ENCODE measurements at places on chromosomes 1 and 21.

GRCh38 chr21:38768471-38769063 lies 37.2 kb upstream of the ETS2 start:
- DNase-seq = no peak

DNA sequence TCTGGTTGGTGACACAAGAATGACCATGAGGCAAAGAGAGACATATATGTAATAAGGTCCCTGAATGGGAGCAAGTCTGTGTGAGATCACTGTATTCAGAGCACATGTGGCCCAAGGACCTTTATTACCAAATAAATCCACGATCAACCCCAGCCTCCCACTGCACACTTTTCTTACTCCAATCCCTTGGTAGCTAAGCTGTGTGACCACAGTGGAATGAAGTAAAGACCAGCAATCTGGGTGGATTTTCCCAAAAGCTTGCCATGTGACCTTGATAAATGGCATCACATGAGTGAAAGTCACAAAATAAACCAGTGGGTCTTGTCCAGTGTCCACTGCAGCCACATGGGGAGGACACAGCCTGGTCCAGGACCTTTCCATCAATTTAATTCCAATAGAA lies 36.7 kb upstream of the TLR5 start:
- no peak for DNase-seq

DNA sequence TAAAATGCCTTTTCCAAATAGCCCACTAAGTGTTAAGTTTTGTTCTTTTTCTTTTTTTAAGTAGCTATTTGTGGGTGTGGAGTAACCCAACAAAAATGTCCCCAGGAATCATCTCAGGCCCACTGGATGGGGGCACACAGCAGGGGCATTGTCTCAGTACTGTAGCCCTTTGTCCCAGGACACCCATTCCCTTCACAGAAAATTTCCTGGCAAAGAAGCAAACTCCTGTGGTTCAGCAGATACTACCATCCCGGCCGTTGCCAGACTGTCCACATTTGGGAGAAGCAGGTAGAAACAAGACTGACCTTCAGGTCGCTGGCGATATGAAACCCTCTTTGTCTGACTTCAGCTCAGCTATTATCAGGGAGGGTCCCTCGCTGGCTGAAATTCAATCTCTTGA lies 23.7 kb upstream of the SRRM1 start:
- DNase-seq = no peak

- no peak for DNase-seq
Measured at GRCh38 chr1:27891196-27891889, 19.0 kb downstream of the THEMIS2 start.

GRCh38 chr1:235920596-235921375 lies 54.1 kb upstream of the LYST start:
- no peak for DNase-seq

DNA sequence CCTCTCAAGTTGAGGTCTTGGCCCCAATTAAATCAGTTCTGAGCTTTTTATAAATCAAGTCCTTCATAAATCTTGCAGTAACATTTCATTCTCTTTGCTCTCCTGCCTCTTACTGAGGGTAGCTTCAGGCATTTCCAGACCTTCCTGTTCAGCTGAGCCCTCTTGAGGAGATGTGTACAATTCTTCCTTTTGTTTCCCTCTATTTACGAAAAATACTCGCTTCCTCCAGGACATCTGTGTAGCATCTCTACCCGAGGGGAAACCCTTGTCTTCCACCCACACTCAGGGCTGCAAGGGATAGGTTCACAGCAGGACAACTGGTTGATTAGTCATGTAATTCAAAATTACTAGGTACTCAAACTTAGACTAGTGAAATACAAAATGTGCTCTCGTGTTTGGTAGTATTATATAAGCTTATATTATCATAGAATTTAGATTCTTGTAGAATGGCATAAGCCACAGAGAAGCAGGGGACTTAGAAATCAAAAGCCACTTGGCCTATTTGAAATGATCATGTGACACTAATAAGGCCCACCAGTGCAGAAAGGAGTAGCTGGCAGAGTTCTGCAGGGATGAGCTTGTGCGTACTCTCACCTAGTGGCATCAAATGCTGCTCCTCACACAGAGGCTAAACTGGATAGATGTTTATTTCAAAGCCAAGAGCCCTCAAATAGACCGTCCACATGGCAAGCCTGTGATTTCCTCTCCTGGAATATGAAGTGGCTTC lies 126.7 kb downstream of the GDAP2 start:
- no peak for DNase-seq

GRCh38 chr1:28886731-28887418 lies 27.5 kb upstream of the EPB41 start:
- DNase-seq = peak; percentile 85

- DNase-seq = no peak
Measured at GRCh38 chr1:113396585-113396984, 6.3 kb downstream of the MAGI3 start.

DNA sequence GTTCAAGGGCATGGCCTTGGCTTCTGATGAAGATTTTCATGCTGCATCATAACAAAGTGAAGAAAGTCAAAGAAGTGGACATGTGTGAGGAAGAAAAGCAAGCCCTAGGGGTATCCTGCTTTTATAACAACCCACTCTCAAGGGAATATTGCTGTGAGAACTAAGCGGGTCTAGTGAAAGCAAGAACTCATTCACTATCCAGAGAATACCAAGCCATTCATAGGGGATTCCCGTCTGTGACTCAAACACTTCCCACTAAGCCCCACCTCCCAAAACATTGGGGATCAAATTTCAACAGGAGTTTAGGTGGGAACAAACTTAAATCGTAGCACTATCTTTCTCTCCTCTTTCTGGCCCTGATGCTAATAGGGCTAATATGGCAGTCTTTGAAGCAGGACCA lies 98.5 kb upstream of the CTTNBP2NL start:
- DNase-seq = no peak

GRCh38 chr21:29849735-29850176 lies 90.0 kb downstream of the GRIK1 start:
- DNase-seq = peak; percentile 8

GRCh38 chr1:113353580-113353979 lies 36.7 kb upstream of the MAGI3 start:
- no peak for DNase-seq

DNA sequence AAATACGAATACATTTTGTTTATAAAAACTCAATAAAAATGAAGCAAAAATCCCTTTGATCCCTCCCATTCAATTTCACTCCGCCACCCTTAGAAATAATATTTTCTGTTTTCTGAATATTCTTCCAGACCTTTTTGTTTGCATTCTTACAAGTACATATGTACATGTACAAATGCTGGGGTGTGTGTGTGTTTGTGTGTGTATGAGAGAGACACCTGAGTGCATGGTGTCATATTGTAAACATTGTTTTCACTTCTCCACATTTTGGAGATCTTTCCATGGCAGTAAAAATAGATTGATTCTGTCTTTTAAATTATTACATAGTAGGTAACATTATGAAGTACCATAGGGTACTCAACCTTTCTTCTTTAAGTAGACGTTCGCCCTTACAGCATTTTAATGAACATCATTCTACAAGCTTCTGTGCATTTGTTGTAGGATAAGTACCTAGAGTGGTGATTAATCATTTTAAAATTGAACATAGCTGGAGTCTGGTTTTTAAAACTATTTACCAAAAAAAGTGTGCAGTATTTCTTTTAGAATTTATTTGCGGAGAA lies 1.3 kb upstream of the MPC2 start:
- DNase-seq = no peak

DNA sequence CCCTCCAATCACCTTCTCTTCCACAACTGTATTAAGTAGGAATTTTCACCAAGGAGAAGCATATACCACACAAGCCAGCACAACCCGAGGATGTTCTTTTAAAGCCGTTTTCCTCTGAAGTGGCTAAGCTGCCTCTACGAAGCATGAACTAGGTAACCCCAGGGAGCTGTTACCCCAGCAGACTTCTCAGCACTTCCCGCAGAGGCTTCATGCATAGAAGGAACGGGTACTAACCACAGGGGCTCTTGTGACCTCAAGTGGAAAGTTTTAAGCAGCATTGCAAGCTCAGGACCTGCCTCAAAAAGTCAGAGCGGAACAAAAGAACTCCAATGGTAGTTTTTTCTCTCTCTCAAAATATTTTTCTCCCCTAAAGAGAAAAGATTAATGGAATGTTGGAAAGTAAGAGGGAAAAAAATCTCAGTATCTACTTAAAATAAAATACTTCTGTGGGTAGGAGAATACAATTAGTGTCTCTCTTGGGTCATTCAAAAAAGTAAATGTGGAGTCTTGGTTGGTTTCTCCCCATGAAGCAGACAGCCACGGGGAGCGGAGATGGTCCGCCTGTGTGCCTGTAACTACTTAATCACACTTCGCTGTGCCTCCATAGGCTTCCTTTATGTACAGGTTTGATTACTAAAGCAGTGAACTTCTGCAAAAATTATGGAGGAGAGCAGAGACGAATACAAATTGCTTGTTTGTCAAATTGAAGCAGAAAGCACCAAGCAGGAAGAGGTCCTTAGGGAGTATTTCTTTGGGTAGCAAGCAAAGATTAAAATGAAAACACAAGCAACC lies 40.9 kb downstream of the STX6 start:
- peak; percentile 14 for DNase-seq

- no peak for DNase-seq
Measured at GRCh38 chr1:213622365-213623063, 365.3 kb upstream of the PROX1 start.

- DNase-seq = no peak
Measured at GRCh38 chr1:214476986-214477870, 74.2 kb downstream of the PTPN14 start.

- no peak for DNase-seq
Measured at GRCh38 chr1:23555270-23555985, 3.9 kb downstream of the ID3 start.

DNA sequence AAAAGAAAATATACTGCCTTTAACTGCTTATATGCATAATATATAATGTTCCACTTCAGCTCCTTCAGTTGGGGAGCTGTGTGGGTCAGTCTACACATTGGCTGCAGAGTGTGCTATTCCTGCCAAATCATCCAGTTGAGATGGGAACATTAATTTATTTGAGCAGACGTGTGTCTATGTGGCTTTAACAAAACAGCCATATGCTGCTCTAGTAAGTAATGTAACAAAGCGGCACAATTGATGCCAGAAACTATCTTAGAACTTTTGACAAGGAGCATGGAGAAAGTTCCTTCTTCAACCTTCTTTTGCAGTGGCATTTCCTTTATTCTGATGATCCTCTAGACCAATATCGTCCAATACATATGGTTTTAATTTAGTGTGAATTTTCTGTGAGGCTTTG lies 285.9 kb upstream of the C1orf87 start:
- no peak for DNase-seq

DNA sequence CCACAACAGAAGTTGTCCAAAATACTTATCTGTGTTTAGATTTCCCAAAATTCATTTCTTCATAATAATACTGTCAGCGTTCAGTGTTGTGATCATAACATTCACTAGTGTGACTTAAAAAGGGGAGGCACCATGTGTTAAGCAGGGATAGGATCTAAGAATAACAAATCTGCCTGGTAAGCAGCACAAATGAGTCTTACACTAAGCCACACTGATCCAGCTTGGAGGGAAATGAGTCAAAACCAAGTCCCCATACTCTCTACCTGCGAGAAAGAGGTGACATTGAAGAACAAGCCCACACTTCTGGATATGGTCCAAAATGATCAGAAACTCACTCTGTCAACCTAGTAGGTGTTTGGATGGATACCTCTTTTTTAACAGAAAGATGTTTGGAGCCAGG lies 145.5 kb downstream of the CRB1 start:
- no peak for DNase-seq

DNA sequence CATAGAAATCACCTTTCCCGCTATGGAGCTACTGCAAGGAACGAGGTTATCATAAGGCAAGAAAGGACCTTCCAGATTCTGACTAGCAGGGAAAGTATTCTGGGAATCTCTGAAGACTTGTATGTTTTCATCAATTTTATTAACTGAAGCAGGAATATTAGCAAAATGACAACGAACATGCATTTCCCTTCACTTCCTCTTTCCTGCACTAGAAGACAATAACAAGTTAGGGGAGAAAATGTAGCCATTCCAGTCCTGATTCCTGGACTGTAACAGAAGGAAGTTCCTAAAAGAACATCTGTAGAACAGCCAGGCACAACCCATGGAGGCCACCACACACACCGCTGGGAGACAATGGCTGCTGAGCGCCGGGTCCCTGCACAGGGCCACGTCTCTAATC lies 106.8 kb downstream of the RAVER2 start:
- no peak for DNase-seq

GRCh38 chr1:215160351-215160750 lies 77.8 kb downstream of the KCNK2 start:
- DNase-seq = no peak

- no peak for DNase-seq
Measured at GRCh38 chr21:16309250-16309971, 579.6 kb downstream of the USP25 start.

DNA sequence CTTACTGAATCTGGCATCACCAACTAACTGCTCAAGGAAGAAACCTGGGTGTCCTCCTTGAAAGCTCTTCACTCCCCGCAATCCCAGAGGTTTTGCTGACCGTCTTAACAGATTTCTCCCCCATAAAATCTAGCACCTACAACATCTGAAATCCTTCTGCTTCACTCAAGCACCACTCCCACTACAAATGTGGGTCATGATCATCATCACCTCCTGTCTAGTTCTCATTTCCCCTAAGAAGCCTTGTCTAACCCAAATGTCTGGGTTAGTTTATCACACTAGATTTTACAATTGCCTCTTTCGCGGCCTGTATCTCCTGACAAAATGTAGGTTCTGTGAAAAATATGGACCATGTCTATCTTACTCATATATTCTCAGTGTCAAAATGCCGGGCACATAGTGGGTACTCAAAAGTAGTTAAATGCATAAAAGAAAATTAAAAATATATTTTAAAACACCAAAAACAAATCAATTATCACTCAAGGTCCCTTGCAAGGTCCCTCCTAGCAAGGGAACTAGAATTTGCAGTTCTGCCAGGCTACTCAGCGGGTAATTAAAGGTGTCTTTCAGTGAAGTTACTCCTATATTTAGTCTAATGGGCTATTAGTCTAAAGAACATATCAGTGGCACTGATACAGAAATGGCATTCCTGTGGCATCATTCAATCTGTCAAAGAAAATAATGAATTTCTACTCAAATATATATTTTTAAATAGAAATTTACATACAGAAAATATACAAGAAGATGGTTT lies 19.6 kb downstream of the C21orf91 start:
- no peak for DNase-seq

GRCh38 chr1:206451134-206451686 lies 19.1 kb upstream of the IKBKE start:
- no peak for DNase-seq

DNA sequence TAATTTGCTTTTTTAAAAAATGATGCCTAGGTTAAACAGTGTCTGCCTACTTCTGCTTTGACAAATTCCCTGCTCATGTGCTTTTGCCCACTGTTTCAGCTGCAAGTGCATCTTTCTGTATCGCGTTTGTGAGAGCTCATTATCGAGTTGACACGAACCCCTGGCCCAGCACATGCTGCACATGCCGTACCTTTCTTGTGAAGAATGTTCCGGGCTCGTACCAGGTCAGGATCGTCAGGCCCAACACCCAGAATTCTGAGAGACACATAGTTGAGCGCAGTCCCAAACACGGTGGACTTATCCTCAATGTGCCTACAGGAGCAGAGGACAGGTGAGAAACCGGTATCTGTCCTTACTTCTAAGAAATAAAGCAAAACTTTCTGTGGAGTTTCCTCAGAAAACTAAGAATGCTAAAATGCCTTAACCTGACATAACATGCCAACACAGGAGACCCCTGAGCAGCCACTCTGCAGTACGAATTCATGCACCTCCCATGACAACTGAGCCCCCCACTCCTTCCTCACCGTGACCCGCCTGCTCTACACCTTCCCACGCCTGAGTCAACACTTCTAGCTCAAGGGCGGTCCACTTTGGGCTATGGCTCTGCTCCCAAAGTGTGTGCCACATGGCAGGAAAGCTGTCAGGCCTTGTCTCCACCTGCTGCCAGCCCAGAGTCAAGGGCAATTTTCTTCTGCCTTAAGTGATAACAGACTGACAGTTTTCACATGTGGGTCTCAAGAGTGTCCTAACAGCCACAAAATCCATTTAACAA lies 6.7 kb downstream of the LSS start:
- no peak for DNase-seq

Data from activated CD4-positive, alpha-beta T cell treated with anti-CD3 and anti-CD28 coated beads for 1 hour (primary cell).